ENCODE measurements at places on chromosomes 4 and X. TPM values are rescaled to one million over a fixed set of nuclear protein-coding genes. Genes with fewer than 3 reads are reported as not detected.

DNA sequence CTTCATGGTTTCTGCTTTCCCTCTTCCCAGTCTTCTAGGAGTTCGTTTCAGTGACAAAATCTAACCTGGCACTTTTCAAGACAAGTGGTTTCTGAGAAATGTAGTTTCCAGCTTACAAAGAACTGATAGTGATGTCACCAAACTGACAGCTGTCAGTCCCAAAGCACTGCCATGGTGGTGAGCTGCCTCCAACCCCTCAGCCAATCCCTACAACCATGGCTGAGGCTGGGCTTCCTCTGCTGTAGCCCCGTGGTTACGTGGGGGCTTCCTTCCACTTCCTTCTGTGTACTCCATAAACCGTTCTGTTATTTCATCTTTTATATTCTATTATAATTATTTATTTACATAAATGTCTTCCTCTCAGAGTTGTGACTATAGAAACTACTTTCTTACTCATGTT, 198.6 kb upstream of the AGA start:
- no peak for DNase-seq

DNA sequence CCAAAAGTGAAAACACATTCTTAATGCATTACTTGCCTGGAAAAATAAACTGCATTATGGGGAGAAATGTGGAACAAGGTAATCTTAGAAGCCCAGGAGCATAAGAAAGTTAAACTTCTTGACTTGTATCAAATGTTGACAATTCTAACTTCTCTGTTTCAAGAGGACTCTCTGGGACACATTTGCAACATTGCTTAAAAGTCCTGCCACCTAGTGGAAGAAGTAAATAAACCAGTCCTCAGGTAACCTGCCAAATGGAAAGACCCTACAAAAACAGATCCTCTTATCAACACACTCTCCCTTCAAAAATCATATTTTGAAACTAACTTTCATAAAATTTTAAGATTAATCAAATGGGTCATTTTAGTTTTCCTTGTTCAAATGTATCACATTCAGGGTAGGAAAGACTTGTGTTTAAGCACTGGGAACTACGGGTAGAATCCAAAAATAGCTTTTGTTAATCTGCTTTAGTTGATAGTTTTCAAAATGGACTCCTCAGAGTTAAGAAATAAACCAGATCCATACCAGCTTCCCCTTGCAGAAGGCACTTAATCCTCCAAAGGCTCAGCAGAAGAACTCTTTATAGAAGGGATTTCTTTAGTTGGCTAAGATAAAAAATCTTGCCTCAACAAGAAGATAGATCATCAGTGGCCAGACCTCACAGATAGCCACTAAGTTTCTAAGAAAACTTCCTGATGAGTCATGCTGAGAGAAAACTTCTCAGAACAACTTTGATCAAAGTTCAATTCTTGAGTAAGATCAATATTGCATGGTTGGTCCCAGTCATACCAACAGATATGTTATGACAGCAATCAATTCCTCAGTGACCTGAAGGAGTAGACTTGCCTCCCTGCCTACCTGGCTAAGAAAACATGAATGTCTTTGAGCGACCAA, 141.7 kb downstream of the HHIP start:
- no peak for DNase-seq

DNA sequence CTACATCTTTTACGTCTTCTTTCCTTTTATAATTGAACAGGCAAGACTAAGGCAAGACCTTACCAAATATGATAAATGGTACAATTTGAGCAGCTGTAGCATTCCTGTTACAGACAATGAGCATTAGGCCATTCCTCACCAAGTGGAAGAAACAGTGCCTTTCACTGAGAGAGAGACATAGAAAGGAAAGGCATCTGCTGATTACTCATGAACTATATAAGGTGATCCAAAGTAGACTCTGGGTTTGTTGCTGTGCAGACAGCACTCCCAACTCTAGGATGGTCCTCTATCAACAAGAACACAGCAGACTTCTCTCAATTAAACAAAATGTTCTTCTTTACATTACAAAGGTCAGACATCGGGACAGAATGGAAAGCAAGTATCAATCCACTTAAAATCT, 91.9 kb downstream of the FAM13A start:
- DNase-seq: no peak

NEXMIF gene
- total RNA-seq: 0.24 TPM

UGT2B7 gene
- total RNA-seq: not detected

NXF2 gene
- total RNA-seq: not detected
